ENCODE measurements at places on chromosomes 12 and 14. TPM values are rescaled to one million over a fixed set of nuclear protein-coding genes. Genes with fewer than 3 reads are reported as not detected.
A peak's percentile ranks its signal among the peaks of the same experiment; 100 is the strongest.

GRCh38 chr12:114274131-114274530 lies 131.8 kb downstream of the TBX5 start:
- no peak for DNase-seq

GRCh38 chr14:92861856-92862745 lies 60.8 kb upstream of the CHGA start:
- DNase-seq = no peak

DNA sequence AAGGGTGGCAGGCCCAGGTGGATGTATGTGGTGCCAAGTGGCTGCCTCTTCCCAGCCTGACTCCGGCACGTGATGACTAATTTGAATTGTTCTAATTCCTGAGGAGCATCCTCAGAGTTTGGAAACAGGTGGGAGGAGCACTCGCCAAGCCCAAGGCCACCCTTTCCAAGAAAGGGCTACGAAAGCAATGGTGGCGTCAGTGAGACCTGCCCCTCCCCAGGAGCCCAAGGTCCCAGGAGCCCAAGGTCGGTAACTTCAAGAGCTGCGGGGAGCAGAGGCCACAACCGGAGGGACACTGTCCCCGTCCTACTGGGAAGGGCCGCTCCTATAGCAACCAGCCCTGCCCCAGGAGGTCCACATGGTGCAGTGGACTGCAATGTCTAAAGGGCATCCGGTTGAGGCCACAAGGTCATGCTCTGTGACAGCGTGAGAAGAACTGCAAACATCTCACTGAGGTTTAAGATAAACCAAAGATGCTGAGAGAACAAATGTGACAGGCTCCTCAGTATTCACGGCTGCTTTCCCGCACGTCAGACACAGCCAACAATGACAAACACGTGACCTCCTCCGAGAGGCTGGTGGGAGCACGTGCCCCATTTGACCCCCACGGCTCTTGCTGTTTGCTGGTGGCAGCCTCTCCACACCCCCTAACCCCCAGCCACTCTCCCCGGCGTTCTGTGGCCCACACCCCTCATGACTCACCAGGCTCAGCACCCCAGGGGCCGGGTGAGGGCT lies 79.6 kb downstream of the ITPK1 start:
- peak; percentile 77 for DNase-seq

DNA sequence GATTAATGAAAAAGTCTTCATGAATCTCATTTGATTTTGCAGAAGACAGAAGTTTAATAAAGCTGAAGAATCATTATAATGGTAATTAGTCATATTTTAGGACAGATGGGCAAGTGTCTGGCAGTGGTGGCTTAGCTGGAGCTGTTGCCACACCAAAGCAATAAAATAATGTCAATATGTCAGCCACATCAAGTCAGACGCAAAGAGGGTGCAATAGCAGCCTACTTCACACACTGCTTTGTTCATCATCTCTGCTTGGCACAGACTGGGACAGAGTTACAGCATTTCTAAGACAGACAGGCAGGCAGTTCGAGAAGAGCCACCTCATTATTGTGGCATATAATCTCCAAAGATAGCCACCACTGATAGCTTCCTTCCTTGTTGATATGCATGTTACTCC lies 16.9 kb upstream of the KRR1 start:
- DNase-seq = no peak

DNA sequence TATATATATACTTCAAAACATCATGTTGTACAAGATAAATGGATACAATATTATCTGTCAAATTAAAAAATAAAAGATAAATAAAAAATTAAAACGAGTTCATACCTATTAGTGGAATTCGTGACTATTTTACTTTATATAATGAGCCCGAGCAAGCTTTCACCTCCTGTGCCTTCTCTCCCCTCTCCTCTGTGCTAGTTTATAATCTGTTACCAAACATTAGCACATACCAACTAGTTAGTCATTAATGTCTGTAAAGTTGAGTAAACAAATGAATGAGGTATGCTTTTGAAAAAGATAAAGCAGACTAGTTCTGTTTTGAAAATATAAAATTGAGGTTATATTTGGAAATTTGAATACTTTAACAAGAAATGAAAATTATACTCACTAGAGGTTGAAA lies 84.0 kb downstream of the LRRC9 start:
- no peak for DNase-seq

Gene BEGAIN
- total RNA-seq = 0.35 TPM

GRCh38 chr12:116287842-116288301 lies 10.4 kb upstream of the MED13L start:
- DNase-seq = no peak

Gene PTPRO
- total RNA-seq = 0.07 TPM

- DNase-seq = no peak
Observed at GRCh38 chr12:83190631-83191390, 504.1 kb downstream of the TMTC2 start.

DNA sequence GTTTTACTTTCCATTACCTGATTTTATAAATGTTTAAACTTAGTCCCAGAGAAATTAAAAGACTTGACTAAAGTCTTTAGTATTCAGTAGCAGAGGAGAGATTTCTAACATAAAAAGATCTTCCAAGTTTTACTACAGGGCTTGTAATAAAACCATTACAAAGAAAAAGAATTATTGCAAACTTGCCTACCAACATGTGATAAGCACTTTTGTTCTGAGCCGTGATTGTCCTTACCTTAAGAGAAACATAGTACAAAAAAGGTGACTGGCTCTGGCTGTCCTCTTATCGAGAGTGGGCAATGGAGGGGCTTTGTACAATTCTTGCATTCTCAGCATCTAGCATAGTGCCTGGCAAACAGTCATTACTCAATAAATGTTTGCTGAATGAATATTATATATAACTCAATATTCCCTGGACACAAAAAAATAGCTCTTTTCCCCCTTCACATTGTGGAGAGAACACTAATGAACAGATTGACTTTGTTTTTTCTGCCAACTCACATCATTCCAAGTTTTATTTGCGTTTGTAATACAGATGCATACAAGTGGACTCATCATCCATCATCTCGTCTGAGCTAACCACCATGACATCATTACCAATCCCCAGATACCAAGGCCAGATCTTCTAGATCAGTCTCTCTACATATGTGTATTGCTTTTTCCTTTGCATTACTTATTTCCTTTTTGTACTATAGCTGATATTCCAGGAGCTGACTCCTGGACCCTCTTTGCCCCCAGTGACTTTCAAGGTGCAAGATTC lies 192.8 kb upstream of the EEA1 start:
- DNase-seq = peak; percentile 52

DNA sequence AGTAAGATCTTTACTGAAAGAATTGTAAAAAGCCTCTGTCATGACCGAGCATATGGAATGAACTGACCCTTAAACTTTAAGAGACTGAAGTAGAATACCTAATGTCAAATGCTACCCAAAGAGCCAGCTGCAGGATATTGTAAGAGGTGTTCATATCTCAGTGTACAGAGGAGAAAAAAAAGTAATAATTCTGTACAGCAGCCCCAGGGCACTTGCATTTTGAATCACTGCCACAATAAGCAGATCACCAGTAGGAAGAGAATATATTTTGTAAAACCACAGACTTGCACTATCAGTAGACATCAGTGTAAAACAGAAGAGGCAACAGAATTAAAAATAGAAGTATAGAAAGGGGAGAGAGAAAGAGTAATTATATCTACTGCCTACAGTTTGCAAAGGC lies 162.6 kb downstream of the PPFIA2 start:
- DNase-seq = no peak

GRCh38 chr12:12693111-12693671 lies 2.8 kb downstream of the GPR19 start:
- no peak for DNase-seq

DNA sequence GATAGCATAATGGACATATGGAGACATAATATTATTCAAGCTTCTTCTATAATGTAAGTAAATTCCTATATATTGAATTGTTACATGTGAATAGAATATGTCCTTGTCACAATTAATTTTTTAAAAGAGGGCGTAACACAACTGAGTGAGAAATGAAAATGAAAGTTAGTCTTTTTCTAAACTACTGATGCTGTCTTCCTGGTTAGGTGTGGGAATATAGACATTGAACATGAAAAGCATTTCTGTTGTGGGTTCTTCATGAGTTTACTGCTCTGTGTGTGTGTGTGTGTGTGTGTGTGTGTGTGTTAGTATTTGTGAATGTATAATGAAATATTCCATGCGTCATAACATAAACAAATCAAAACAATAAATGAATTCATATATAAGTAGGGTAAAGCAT lies 40.5 kb upstream of the RTL1 start:
- no peak for DNase-seq

All from HT1080 (cell line).